ENCODE measurements at places on chromosomes 7 and 10. TPM values are rescaled to one million over a fixed set of nuclear protein-coding genes. Genes with fewer than 3 reads are reported as not detected.

The SPDYE6 gene
- polyA plus RNA-seq: not detected

The CDH23 gene
- polyA plus RNA-seq: 0.01 TPM

GRCh38 chr10:124516746-124517397 lies 55.2 kb downstream of the LHPP start:
- no peak for DNase-seq
- no peaks in the 10 kb centered on the region for H3K4me1 ChIP-seq
- H3K27me3 ChIP-seq: no peaks in the 10 kb centered on the region
- H3K36me3 ChIP-seq: no peaks in the 10 kb centered on the region

DNA sequence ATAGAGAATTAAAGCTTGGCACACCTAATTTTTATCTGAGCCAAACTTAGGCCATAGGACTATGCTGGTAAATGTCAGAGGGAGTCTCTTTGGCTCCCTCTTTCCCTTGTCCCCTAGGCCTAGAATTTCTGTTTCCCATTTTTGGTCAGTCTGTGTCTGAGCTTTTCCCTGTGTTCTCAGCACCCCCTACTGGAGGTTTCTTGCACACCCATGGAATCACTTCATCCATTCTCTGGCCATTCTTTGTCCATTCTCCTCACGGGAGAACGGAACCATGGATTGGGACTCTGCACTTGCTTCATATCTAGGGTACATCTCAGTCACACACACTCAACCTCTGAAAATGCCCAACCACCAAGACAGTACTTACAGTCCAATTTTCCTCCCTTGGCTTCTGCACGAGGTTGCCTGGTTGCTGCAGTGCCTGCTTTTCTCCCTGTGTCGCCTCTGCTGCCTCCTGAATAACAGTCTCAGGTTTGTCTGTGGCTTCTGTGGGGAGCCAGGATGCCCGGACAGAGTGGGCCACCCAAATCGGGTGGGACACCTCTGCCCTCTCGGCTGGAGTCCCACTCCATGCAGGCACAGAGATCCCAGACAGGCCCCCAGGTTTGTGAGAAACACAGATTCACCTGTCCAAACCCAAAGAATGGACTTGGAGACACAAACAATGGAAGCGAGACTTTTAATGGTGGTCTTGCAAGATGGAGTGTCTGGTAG lies 35.1 kb upstream of the DNAH11 start:
- no peak overlapping the region for H3K27ac ChIP-seq
- H3K36me3 ChIP-seq: no peaks in the 10 kb centered on the region
- H3K4me3 ChIP-seq: no peak overlapping the region
- DNase-seq: peak; percentile 63
- no peaks in the 10 kb centered on the region for H3K4me1 ChIP-seq

GRCh38 chr10:52256832-52257691 lies 57.0 kb upstream of the DKK1 start:
- H3K27me3 ChIP-seq: no peaks in the 10 kb centered on the region
- peaks cover 2% of the 10 kb centered on the region for H3K4me1 ChIP-seq
- H3K27ac ChIP-seq: no peak overlapping the region
- DNase-seq: peak; percentile 3
- no peaks in the 10 kb centered on the region for H3K36me3 ChIP-seq

DNA sequence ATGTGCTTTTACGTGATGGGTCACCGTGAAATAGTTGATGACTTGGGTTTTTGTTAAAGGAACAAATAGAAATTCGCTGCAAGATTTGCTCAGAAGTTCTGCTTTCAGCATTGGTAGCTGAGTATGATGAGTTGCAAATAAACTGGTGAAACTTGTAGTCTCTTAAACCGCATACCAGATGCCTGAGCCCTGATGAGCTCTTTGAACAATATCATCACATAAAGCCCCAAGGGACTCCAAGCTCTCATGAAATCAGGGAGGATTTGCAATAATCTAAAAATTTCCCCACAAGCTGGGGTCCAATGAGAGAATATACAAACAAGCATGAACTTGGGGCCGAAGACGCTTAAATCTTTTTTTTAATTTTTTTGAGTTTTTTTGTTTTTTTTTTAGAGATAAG lies 312.4 kb downstream of the CALN1 start:
- no peak overlapping the region for H3K27ac ChIP-seq
- no peak overlapping the region for H3K4me3 ChIP-seq
- no peaks in the 10 kb centered on the region for H3K36me3 ChIP-seq
- DNase-seq: no peak
- H3K4me1 ChIP-seq: no peaks in the 10 kb centered on the region

DNA sequence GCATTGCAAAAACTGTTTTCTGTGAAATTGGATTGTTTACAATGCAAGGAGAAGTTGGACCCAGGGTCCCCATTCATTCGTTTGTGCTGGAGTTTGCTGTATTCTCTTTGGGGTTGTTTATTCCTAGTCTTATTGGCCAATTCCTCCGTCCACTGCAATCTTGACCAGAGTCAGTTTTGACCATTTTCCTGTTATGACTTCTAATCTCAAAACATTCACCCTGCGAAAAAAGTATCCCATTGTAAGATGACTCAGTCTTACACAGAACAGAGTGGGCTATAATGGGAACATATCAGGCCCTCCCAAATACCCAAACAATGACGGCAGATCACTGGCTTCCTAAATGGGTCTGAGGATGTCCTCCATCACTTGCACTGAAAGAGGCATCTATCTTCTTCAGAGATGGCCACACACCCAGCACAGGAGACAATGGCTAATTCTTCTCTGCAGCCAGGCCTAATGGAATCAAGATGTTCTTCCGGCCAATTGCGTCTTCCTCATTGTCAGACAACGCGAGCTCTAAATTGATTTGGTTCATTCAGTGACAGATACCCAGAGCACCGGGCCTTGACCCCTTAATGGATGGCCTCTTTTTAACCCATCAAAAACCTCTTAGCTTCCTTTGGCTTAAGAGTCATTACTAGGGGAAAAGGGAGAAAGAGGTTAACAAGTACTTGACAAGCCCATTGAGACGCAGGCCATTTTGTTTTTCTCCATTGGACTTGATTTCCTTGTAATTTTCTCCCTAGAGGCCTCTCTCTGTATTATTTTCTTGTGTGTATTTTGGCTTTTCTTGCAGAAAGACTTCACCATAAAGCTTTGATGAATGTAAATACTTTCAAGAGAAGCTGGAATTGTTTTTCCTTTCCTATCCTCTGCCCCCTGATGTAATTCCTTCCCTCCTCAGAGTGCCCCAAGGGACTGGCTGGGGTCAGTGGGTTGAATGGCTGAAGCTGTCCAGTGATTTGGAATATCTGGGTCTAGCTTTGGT lies 129.6 kb downstream of the PRPF18 start:
- H3K36me3 ChIP-seq: no peaks in the 10 kb centered on the region
- DNase-seq: peak; percentile 96
- no peaks in the 10 kb centered on the region for H3K27me3 ChIP-seq
- peak overlapping the region; percentile 77 for H3K27ac ChIP-seq
- H3K4me1 ChIP-seq: peaks cover 38% of the 10 kb centered on the region

DNA sequence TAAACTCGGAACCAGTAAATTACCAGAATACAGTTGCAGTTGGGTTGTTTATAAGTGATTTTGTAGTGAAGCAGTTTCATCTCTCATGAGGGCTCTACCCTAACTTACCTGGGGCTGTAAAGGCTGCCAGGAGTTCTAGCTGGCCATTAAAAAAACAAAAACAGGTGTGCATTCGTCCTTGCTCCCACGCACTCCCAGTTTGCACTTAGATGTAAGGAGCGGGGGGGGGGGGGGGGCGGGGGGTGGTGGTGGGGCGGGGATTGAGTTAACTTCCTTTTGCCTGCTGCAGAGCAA lies 2.3 kb upstream of the PFKFB3 start:
- peaks cover 19% of the 10 kb centered on the region for H3K4me1 ChIP-seq
- H3K27me3 ChIP-seq: no peaks in the 10 kb centered on the region
- H3K36me3 ChIP-seq: no peaks in the 10 kb centered on the region
- no peak overlapping the region for H3K27ac ChIP-seq
- no peak for DNase-seq

DNA sequence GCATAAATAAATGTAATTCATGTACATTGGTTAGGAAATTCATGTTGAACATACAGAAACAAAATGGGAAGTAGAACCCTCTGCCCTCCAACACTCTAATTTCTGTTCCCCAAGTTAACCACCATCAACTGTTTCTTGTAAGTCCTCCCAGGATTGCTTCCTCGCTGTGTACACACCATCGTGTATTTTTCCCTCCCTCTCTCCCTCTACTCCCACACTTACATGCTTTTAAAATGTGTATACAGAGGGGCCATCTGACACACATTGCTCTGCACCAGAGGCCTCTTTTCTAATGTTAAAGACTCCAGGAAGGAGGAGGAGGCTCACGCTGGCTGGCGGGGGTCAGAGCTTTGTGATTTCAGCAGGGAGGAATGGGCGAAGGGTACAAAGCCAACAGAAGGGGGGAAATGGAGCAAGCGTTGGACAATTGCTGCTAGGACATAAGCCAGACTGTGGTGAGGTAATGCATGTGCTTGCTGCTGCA lies 1.9 kb upstream of the EPHA1 start:
- H3K4me1 ChIP-seq: peaks cover 8% of the 10 kb centered on the region
- H3K36me3 ChIP-seq: no peaks in the 10 kb centered on the region
- no peak overlapping the region for H3K27ac ChIP-seq
- H3K4me3 ChIP-seq: no peak overlapping the region
- peaks cover 3% of the 10 kb centered on the region for H3K27me3 ChIP-seq
- peak; percentile 61 for DNase-seq

- H3K36me3 ChIP-seq: no peaks in the 10 kb centered on the region
- peaks cover 2% of the 10 kb centered on the region for H3K4me1 ChIP-seq
- DNase-seq: peak; percentile 51
- H3K4me3 ChIP-seq: no peak overlapping the region
- no peak overlapping the region for H3K27ac ChIP-seq
- H3K27me3 ChIP-seq: no peaks in the 10 kb centered on the region
These were observed 31.1 kb downstream of the ADAP1 start for GRCh38 chr7:923108-924041.

GRCh38 chr7:17947620-17948019 lies 7.3 kb upstream of the SNX13 start:
- H3K27me3 ChIP-seq: no peaks in the 10 kb centered on the region
- no peaks in the 10 kb centered on the region for H3K4me1 ChIP-seq
- no peaks in the 10 kb centered on the region for H3K36me3 ChIP-seq
- H3K4me3 ChIP-seq: no peak overlapping the region
- no peak for DNase-seq
- no peak overlapping the region for H3K27ac ChIP-seq

DNA sequence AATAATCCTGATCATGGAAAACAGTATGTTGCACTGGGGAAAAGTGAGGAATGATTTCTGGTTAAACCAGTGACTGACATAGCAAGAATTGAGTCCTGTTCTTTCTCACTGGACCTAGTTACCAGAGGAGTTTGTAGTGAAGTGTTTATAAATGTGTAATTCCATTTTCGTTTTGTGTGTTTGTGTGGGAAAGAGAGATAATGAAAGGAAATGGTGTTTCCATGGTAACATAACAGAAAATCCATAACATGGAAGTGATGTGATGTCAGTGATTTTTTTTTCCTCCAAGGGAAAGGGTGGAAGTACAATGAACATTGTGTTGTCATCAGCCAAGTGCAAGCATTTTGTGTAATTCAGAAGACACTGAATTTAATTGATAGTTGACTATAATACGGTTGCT lies 283.9 kb downstream of the PLXDC2 start:
- H3K36me3 ChIP-seq: no peaks in the 10 kb centered on the region
- H3K27me3 ChIP-seq: no peaks in the 10 kb centered on the region
- H3K4me1 ChIP-seq: no peaks in the 10 kb centered on the region
- no peak overlapping the region for H3K4me3 ChIP-seq
- peak overlapping the region; percentile 12 for H3K27ac ChIP-seq

DNA sequence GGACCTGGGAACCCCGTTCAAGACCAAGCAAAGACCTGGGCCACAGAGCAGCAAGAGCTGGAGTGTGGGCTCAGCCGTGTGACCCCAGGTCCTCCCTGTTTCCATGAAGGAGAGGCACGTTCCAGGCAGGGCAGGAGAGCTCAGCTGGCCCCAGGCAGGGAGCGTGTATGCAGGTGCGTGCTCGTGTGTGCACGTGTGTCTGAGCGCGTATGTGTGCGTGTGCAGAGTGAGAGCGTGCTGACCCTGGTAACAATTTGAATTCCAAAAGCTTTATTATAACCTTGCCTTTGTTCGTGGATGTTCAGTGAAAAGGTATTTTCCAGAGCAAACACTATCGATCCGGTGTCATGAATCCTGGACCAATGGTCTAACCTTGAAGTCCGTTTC lies 54.6 kb downstream of the FOXL3 start:
- no peaks in the 10 kb centered on the region for H3K4me1 ChIP-seq
- H3K36me3 ChIP-seq: no peaks in the 10 kb centered on the region
- H3K4me3 ChIP-seq: no peak overlapping the region
- H3K27ac ChIP-seq: no peak overlapping the region

- peak; percentile 53 for DNase-seq
- no peaks in the 10 kb centered on the region for H3K27me3 ChIP-seq
- no peak overlapping the region for H3K27ac ChIP-seq
- no peaks in the 10 kb centered on the region for H3K36me3 ChIP-seq
- no peak overlapping the region for H3K4me3 ChIP-seq
- H3K4me1 ChIP-seq: no peaks in the 10 kb centered on the region
These were observed 221.3 kb downstream of the SKIDA1 start for GRCh38 chr10:21304198-21304597.

GRCh38 chr7:108358553-108358952 lies 97.7 kb downstream of the NRCAM start:
- DNase-seq: peak; percentile 90
- no peaks in the 10 kb centered on the region for H3K36me3 ChIP-seq
- H3K27me3 ChIP-seq: no peaks in the 10 kb centered on the region
- H3K27ac ChIP-seq: no peak overlapping the region

DNA sequence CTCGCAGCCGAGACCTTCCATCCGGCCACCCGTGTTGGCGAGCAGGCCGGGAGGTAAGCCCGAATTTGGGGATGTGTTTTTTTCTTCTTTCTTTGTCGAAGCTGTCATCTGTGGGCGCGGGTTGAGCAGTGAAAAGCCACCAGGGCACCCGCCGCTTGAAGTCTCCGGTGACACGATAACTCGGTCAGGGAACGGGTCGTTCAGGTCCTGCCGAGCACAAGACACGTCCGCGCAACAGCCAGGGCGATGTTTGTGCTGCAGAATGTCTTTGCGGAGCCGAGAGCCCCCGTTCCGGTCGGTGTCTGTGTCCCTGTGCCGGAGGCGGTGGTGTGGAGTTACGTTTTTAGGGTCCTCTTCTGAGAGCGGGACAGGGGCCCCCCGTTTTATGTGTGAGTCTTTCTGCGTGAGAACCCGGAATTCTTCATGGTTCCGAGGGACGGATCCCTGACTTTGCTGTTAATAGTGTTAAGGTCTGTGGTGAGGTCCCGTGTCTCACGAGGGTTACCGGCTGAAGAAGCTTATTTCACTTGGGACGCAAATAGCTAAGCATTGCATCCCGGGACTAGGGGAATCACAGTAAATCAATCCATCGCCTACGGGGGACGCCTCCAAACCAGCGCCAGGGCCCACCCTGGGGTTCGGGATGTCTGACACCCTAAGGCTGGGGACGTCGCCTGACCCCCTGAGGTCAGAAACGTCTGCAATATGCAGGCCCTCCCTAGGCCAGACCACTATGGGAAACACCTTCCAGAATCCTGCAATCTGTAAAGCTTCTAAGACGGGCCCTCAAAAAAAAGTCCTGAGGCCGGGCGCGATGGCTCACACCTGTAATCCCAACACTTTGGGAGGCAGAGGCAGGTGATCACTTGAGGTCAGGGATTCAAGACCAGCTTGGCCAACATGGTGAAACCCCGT lies 99.5 kb downstream of the ELFN1 start:
- DNase-seq: no peak
- no peaks in the 10 kb centered on the region for H3K27me3 ChIP-seq
- no peak overlapping the region for H3K27ac ChIP-seq
- H3K36me3 ChIP-seq: no peaks in the 10 kb centered on the region
- H3K4me3 ChIP-seq: no peak overlapping the region
- H3K4me1 ChIP-seq: no peaks in the 10 kb centered on the region
